ENCODE measurements at places on chromosomes 11 and 22.
A peak's percentile ranks its signal among the peaks of the same experiment; 100 is the strongest.

GRCh38 chr11:27129686-27130085 is 89.1 kb downstream of the BBOX1 start:
- no peak for DNase-seq

GRCh38 chr11:109994907-109995306 is 98.3 kb upstream of the ZC3H12C start:
- no peak for DNase-seq

- no peak for DNase-seq
Measured at GRCh38 chr22:30261134-30261533, 5.5 kb downstream of the OSM start.

DNA sequence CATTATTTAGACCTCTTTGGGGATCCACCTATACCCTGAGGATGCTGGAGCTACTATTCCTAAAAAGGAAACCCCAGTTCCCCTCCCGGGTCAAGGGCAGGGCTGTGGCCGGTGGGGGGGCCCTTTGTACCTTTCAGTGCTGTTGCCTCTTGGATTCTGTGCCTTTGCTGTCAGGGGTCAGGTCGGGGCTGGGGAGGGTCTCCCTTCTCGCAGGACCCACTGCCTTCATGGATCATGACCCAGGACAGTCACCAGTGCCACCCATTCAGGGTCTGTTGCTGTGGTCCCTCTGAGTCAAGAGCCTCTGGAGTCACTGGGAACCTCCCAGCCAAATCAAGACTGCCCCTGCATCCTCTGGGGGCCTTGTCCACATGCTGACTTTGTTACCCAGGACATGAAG is 78.1 kb upstream of the CCND1 start:
- DNase-seq, result no peak

GRCh38 chr22:30178181-30179126 is 68.1 kb downstream of the LIF start:
- no peak for DNase-seq

GRCh38 chr11:65530157-65530496 is 5.2 kb downstream of the SCYL1 start:
- DNase-seq, result no peak

GRCh38 chr11:15106201-15106965 is 8.3 kb upstream of the INSC start:
- DNase-seq, result no peak

DNA sequence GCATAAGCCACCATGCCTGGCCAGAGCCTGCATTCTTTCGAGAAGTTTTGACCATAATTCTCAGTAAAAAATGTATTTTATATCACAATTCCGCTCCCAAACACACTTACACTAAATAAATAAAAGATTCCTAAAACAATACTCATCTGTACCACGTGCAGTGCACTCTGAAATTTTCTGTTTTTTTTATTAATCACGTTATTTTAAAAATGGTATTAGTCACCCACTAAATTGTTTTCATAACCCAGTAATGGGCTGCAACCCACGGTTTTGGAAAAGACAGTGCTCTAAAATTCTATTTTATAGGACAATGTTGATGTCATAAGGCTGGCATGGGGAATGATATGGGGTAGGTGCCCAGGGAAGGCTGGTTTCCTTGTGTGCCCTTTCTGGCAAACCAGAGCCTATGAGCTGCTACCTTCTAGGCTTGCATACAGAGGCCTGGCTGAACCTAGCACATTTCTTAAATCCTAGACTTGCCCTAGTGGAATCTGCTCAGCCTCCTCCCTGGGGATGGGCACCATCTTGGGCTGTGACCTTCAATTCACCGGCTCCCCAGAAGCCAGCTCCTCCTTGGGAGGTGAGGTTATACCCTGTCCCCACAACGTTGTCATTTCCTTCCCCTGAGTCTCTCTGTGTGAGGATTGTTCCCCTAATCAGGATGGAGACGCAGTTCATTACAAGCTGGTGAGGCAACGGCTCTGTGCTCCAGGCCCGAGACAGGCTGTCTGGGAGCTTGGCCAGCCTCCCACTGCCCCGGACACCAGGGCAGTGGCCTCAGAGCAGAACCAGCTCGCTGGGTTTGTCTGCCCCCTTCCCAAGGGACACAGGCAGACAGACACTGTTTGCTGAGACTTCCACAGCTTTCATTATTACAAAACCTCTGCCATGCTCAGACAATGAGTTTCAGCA is 116.5 kb upstream of the NAV2 start:
- DNase-seq, result peak; percentile 21

DNA sequence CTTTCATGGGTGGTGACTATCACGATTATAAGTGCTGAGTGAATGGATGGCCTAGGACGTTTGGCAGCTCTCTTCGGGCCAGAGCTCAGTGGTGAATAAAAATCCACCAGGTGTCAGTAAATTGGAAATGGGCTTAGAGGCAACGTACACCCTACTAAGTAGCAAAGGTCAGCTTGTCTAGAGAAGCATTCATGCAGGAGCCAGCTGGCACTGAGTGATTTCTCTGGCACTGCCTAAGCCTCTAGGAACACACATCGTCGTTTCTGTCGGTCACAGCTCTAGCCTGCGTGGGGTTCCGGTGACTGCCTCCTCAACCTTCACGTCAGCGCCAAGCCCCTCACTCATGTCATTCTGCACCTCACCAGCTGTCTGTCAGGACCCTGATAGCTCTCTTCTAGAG is 192.4 kb upstream of the NTM start:
- DNase-seq, result no peak

GRCh38 chr11:43541993-43542392 is 138.5 kb upstream of the HSD17B12 start:
- DNase-seq, result no peak

DNA sequence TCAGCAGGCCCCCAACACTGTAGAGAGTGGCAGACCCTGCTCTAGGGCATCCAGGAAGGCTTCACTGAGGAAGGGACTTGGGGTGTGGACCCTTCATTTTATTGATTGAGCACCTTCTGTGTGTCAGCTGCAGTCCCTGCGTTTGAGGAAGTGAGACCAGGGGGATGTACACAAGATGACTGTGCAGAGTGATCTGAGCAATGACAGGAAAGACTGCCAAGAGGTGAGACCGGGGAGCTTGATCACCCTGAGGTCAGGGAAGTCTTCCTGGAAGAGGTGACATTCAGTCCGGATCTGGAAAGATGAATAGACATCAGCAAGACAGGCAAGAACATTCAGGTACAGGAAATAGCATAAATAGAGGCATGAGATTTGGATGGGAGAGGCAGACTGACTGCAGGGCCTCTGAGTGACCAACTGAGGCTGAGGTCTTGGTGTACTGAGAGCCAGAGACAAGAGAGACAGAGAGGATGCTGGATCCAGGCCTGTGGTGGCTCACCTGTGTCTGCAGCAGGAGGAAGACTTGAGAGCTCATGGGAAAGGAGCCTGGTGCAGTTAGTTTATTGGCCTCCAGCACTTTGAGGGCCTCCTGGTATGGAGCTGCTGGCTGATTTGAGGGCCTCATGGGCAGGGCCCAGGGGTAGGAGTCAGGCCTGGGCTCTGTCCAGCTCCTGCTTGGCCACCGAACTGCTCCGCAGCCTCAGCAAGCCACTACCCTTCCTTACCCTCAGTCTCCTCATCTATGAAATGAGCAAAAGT is 5.2 kb downstream of the DGAT2 start:
- no peak for DNase-seq

GRCh38 chr11:78416285-78417174 is 1.1 kb downstream of the GAB2 start:
- DNase-seq, result peak; percentile 67

DNA sequence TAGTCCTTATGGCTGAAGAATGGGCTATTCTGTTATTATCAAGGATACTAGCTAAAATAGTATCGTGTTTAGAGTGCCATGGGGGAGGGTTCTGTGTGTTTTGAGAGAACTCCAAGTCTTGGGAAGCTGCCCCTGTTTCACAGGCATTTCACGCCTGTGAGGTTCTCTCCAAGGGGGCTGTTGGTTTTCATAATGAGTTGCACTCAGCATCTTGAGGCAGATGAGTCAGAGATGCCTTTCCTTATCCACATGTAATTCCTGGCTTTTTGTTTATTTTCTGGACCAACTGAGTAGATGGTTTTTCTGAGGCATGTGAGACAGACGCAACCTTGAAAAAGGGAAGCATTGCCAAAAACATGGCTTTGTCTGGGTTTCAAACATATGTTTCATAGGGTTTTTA is 203.7 kb downstream of the ARHGAP42 start:
- no peak for DNase-seq

- no peak for DNase-seq
Measured at GRCh38 chr11:37710031-37710430, 1112.0 kb upstream of the RAG2 start.

DNA sequence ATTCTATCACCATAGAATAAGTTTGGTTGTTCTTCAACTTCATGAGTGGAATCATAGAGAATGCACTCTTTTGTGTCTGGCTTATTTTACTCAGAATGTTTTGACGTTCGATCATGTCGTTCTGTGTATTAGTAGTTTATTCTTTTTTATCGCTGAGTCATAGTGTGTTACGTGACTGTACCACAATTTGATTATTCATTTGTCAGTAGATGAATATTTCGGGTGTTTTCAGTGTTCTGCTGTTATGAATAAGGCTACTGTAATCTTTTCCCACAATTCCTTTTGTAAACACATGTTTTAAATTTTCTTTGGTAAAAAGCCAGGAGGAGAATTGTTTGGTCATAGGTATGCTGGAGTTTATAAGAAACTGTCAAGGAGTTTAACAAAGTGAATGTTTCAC is 279.9 kb upstream of the B3GAT1 start:
- no peak for DNase-seq

GRCh38 chr11:93074352-93074751 is 104.9 kb downstream of the MTNR1B start:
- no peak for DNase-seq

DNA sequence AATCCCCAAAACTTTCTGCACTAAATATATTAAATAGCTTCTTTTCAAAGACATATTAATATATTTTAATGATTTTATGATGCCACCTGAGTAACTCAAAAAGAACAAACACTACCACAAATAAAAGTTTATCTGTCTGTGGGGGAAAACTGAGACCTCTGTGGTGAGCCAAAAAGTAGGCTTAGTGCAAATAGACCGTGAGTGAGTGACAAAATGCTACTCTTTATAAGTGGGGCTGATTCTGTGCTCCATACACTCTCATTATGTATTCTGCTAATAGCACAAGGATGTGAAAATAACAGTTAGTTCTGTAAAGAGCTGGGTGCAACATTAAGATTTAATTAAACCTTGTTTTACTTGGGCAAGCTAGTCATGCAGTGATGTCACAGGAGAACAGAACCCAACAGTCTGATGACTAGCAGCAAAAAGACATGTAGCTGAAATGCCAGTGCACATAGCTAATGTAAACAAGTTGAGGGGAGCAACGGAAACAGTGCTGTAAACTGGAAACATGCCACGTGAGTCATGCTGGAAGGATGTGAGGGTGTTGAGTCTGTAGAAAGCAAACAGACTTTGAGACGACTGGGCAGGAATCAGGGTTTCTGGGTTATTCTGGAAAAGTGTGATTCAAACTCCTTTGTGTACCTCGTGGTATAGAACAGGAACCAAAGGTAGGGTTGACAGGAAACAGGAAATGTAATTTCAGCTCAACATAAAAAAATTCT is 1130.4 kb downstream of the LRRC4C start:
- peak; percentile 5 for DNase-seq

- DNase-seq, result no peak
Measured at GRCh38 chr11:65658174-65659021, 4.3 kb downstream of the RELA start.

DNA sequence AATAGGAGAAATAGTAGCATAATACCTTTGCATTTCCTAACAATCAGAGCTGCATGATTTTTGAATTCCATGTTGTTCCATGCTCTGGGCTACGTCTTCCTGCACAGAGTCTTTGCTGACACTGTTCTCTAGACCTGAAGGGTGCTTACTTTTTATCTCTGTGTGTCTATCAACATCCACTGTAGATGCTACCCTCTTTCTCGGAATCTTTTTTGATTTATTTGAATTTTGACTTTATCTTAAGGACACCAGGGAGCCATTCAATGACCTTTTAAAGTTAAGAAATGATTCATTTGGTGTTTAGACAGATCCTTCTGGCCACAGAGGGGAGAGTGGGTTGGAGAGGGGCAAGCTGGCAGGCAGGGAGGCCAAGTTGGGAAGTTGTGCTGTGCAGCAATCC is 90.1 kb downstream of the LDLRAD3 start:
- DNase-seq, result no peak

DNA sequence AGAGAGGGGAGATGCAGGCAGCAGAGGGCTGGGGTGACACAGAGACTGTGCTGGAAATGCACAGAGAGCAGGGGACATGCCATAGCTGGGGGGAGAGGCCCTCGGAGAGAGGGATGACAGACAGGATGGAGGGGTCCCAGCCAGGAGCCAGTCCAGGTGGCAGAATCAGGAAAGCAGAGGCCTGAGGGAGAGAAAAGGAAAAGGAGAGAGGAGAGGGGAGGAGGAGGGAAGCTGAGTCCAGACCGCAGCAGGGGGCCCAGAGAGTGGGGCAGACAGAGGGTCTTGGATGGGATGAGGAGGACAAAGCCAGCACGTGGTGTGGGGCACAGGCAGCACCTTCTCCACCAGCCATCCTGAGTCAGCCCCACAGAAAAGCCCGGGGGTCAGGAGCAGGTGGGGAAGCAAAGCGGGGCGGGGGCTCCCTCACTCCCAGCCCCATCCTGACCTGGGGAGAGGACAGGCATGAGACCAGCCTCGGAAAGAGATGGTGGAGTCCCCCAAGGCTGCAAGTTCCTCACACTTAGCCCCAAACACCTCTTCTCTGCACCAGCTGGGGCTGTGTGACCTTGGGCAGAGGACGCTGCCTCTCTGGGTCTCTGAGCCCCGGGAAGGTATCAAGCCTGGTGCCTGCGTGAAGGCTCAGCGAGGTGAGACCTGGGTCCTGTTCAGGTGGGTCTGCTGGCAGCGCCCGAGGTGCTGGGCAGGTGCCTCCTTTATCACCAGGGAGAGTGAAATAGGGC is 48.0 kb downstream of the IGLL1 start:
- DNase-seq, result no peak

DNA sequence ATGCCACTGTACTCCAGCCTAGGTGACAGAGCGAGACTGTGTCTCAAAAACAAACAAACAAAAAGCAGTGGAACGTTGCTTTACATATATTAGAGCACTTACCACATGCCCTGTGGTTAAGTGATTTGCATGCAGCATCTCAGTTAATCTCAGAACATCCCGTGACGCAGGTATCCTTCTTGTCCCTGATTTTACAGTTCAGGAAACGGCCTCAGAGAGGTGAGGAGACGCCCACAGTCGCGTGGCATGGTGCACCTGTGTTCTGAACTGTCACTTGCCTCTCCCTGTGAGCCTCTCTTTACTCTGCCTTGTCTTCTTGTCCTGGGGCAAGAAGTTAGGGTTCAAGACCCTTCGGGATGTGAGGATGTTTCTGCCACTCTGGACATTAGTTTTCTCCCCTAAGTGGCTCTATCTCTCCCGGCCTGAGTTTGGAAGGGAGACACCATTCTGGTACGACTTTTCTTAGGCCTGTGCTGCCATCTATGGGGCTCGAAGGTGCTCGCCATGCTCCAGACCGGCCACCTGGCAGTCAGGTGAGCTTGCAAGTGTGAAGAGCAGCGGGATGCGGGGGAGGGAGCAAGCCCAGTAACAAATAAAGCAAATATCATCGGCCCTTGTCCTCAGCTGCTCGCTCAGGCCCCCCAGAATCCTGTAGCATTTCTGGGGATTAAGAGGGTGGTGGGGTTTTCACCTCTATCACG is 25.6 kb downstream of the YWHAH start:
- no peak for DNase-seq

GRCh38 chr22:20511578-20512229 is 4.3 kb downstream of the MED15 start:
- DNase-seq, result no peak

Data from C1 segment of cervical spinal cord (tissue), 14 donors.